Stomach (tissue), 19 donors: ENCODE measurements at places on chromosomes 5 and 9. TPM values are rescaled to one million over a fixed set of nuclear protein-coding genes. Genes with fewer than 3 reads are reported as not detected.

The ARHGEF37 gene
- polyA plus RNA-seq: 15.1 TPM

The ADAMTS6 gene
- 0.23 TPM for polyA plus RNA-seq

GRCh38 chr5:110333384-110333783, 393.1 kb downstream of the TMEM232 start:
- H3K4me1 ChIP-seq: no peaks in the 10 kb centered on the region
- no peaks in the 10 kb centered on the region for H3K36me3 ChIP-seq
- no peak overlapping the region for H3K4me3 ChIP-seq
- H3K27ac ChIP-seq: no peak overlapping the region
- H3K27me3 ChIP-seq: no peaks in the 10 kb centered on the region

GRCh38 chr9:131762356-131762932, 22.6 kb upstream of the RAPGEF1 start:
- H3K36me3 ChIP-seq: no peaks in the 10 kb centered on the region
- DNase-seq: peak; percentile 84
- peaks cover 54% of the 10 kb centered on the region for H3K27me3 ChIP-seq
- H3K4me3 ChIP-seq: no peak overlapping the region
- H3K4me1 ChIP-seq: no peaks in the 10 kb centered on the region

DNA sequence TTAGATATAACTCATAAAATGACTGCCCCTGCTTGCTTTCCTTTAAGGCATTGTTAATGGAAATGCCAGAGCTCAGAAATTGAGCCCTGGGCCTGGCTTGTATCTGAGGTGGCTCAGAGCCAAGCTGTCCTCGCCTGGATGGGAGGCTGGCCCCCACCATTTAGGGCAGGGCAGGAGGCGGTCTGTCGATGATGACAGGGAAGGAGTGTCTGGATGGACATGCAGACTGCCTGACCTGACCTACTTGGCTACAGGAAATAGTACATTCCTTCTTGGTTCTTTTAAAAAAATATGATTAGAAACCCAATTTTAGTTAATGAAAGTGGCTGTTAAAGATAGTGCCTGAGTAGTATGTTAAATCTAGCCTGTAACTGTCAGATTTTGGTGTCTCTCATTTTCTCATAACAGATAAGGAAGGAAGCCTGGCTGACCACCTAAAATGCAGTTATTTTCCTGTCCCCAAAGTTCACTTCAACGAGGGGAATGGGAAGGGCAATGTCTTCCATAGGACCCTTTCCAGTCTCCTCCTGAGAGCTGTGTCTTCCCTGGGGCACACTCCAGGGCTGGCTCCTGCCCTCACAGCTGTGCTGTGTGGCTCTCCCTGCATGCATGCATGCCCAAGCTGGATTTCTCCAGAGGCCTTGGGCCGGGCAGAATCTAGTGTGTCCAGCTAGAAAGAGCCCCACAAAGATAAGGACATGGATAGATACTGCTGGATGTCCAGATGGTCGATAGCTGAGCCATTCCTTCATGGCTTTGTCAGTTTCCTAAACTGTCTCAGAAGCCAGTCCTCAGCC, 42.3 kb downstream of the MACROH2A1 start:
- H3K27ac ChIP-seq: peak overlapping the region; percentile 74
- H3K27me3 ChIP-seq: no peaks in the 10 kb centered on the region
- peaks cover 80% of the 10 kb centered on the region for H3K36me3 ChIP-seq
- no peak overlapping the region for H3K4me3 ChIP-seq

The ORM1 gene
- polyA plus RNA-seq: 2.9 TPM

- H3K4me1 ChIP-seq: peaks cover 58% of the 10 kb centered on the region
- H3K27ac ChIP-seq: peak overlapping the region; percentile 79
- DNase-seq: no peak
- H3K4me3 ChIP-seq: no peak overlapping the region
These were observed 5.2 kb downstream of the SH3RF2 start for GRCh38 chr5:145941448-145942130.

The DOK3 gene
- 6.0 TPM for polyA plus RNA-seq

The GABRA6 gene
- not detected for polyA plus RNA-seq

- no peaks in the 10 kb centered on the region for H3K36me3 ChIP-seq
- DNase-seq: no peak
- H3K4me1 ChIP-seq: no peaks in the 10 kb centered on the region
- H3K27me3 ChIP-seq: no peaks in the 10 kb centered on the region
- H3K4me3 ChIP-seq: no peak overlapping the region
These were observed 348.8 kb downstream of the TRPM3 start for GRCh38 chr9:70772601-70773000.
